ENCODE measurements at places on chromosomes 4 and X.

GRCh38 chrX:40167850-40168479 lies 70.2 kb upstream of the BCOR start:
- DNase-seq: no peak

DNA sequence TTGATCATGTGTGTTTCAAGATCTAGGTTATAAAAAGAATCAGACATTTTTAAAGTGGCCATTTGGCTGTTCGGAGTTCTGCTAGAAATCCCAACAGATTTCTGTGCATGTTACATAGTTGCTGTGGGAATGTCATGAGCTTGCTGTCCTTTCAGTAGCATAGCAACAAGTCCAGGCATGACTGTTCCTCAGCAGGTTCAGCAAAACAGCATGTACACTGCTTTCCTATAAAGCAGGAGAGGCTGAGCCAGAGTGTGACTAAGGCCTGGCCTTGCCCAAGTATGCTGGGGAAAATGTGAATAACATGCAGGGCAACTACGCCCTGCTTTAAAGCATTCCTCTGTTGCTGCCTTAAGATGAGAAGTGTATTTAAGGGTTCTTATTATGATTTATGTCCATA lies 217.1 kb upstream of the SMIM31 start:
- DNase-seq: no peak

DNA sequence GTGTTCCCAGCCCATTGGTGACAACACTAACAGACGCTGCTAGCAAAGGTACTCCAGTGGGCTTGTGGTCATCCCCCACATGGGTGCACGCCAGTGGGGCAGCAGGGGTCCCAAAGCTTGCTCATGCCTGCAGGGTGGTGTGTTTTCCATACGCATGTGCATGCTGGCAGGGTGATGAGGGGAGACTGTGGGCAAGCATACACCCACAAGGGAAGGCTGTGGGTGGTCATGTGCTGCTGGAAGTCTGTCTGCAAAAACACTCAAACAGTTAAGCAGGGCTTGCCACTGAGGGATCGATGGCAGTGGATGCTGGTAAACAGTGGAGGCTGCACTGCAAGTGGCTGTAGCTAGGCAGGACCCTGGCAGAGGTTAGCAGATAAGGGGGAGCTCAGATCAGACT lies 79.9 kb downstream of the FAAH2 start:
- DNase-seq: no peak

GRCh38 chrX:45774961-45775360 lies 574.3 kb upstream of the DIPK2B start:
- no peak for DNase-seq

DNA sequence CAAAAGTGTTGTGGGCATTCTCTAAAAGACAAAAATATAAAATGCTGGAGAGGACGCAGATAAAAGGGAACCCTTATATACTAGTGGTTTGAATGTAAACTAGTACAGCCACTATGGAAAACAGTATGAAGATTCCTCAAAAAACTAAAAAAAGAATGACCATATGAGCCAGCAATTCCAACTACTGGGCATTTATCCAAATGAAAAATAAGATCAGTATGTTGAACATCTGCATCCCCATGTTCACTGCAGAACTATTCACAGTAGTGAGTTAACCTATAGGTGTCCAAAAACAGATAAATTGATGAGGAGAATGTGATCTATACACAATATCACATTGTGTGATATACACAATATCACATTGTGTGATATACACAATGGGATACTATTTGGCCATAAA lies 1615.3 kb downstream of the PCDH18 start:
- no peak for DNase-seq
